ENCODE measurements at places on chromosomes 11 and 22.

DNA sequence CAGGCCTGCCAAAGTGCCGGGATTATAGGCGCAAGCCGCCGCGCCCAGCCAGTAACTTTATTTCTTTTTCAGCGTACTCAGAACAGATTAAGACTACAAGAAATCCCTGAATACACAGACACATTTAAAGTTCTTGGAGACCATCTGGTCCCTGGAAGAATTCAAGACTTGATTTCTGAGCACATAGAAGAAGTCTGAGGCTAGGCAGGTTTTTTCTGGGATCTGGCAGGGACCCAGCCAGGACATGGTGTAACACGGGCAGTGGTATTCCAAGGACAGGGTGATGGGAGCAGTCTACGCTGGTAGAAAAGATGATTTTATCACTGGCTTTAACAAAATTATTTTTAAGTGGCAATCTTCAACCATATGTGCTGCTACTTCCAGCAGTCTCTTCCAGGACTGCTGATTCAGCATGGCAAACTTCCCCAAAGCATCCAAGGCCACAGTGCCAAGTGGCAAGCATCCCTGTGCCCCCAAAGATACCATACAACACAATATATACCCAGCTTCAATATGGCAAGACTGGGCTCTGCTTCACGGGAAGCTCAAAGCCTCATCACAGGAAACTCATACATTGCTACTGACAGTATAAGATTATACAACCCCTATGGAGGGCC lies 105.2 kb upstream of the OR5AK2 start:
- DNase-seq = no peak

DNA sequence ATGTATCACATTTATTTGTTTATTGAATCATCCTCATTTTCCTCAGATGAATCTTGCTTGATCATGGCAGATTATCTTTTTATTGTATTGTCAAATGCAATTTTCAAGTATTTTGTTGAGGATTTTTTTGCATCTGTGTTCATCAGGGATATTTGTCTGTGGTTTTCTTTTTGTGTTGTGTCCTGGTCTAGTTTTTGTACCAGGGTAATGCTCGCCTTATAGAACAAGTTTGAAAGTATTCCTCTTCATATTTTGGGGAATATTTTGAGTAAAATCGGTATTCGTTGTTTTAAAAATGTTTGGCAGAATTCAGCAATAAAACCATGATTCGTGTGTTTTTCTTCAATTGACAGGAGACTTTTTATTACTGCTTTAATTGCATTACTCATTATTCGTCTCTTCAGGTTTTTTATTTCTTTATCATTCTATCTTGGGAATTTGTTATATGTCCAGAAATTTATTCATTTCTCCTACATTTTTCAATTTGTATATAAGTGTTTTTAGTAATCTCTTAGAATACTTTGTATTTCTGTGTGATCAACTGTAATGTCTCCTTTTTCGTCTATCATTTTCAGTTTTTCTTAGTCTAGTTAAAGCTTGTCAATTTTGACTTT lies 113.4 kb upstream of the SERPIND1 start:
- DNase-seq = no peak

GRCh38 chr22:18056807-18057474 lies 20.8 kb upstream of the PEX26 start:
- no peak for DNase-seq

DNA sequence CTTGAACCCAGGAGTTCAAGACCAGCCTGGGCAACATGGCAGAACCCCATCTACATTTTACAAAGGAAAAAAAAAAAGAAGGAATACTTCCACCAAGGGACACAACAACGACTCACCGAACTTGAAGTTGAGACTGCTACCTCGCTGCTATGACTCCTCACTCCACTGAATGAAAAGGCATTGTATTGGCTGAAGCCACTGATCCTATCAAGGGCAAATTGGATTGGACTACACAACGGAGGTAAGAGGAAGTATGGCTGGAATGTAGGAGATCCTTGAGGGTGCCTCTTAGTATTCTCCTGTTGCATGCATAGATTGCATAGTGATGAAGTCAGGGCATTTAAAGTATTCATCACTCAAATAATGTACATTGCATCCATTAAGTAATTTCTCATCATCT lies 97.9 kb downstream of the CWF19L2 start:
- DNase-seq = no peak

Data from stimulated activated CD4-positive, alpha-beta T cell treated with anti-CD3 and anti-CD28 coated beads, Interleukin-1b, Interleukin-23, amount 100 ng/mL, for 48 hours (primary cell).